ENCODE measurements at places on chromosomes 6 and 20.

DNA sequence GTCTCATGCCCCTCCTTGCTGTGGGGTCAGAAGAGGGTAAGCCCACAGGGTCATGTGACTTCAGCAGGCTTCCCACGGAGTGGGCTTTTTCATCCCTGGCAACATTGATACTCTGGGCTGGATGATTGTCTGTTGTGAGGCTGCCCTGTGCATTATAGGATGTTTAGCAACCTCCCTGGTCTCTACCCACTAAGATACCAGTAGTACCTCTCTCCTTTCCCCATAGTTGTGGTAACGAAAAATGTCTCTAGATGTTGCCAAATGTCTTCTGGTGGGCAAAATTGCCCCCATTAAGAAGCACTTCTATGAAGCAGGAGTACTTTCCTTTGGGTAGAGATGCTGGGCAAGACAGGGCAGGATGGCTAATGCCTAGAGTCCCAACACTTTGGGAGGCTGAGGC lies 232.5 kb upstream of the ZNF217 start:
- no peak for DNase-seq

DNA sequence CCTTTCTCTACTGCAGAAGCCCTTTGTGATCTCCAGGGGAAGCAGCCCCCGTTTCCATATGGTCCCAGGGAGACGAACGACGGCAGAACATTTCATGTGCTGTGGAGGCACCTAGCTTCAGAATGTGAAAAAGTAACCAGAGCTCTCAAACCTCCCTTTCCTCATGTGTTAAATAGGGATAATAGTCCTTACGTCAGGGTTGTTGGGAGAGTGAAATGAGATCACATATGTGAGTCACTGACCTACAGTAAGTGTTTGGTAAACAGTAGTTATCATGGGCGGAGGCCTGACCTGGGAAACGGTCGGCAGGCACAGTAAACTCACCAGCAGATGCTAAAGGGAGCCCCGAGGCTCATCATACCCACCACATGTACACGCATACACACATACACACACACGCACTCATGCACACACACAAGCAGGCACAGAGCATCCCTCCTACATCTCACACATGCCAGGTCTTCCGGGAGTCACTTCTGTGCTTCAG lies 89.7 kb downstream of the LY86 start:
- no peak for DNase-seq

DNA sequence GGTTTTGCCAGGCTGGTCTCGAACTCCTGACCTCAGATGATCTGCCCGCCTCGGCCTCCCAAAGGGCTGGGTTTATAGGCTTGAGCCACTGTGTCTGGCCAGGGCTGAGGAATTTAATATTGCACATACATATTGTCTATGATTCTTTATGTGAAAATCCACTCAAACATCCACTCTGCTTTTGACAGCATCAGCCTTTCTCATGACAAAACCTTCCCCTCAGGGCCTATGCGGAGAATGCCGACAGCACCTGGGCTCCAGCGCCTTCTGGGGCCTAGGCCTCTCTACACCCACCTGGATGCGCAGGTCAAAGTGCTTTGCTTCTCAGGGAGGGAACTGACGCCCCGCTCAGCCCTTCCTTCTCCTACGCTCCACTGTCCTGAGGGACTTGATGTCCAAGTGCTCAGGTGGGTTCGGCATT lies 5.4 kb downstream of the RAMACL start:
- DNase-seq = no peak

GRCh38 chr20:59603781-59604541 lies at the start of gene PHACTR3:
TSS of gene PHACTR3 (plus strand) at chr20:59604540. CDS start at chr20:59605015, 475 bp downstream.
- DNase-seq = no peak

- DNase-seq = no peak
Observed at GRCh38 chr6:3808199-3808598, 41.0 kb upstream of the FAM50B start.

DNA sequence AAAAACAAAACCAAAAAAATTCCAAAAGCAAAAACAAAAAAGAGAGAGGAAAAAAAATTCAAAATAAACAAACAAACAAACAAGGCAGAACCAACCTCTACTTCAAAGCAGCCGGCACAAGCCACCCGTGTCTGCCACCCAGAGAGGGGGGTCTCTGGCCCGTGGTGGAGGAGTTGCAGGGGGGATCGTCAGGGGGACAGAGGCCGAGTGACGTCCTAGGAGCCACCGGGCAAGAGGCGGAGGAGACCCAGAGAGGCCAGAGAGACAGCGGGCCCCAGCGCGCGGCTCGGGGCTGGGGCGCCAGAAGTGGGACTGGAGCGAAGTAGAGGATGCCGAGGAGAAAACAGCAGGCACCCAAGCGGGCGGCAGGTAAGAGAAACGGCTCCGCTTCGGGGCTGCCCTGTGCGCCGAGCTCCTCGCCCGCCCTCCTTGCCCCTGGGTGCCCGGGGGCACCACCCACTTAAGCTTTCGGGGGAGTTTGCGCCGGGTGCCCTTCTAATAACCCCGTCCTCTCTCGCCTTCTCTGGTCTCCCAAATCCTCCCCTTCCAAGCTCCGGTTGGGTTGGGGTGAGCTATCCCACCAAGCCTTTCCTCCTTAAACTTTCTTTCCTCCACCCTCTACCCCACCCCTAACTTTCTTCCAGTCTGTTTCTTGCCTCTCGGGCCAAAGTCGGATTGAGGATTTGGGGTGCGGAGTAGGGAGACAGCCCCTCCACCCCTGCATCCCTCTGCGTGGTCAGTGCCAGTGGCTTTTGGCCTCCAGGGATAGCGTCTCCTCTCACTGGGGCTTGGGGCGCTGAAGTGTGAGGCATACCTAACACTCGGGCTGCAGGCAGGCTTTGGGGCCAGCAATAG lies 1.0 kb downstream of the TSHZ2 start:
- DNase-seq = no peak

DNA sequence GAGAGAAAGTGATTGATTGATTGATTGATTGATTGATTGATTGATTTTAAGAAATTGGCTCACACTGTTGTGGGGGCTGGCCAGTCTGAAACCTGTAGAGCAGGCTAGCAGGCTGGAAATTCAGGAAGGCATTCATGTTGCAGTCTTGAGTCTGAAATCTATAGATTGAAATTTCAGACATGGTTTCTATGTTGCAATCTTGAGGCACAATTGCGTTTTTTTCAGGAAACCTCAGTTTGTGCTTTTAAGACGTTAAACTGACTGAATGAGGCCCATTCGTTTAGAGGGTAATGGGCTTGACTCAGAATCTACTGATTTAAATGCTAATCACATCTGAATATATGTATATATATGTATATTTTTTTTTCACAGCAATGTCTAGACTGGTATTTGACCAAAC lies 106.3 kb downstream of the STXBP5 start:
- no peak for DNase-seq

GRCh38 chr6:89596056-89596455 lies 42.5 kb downstream of the LYRM2 start:
- DNase-seq = no peak

GRCh38 chr6:166541366-166541765 lies 45.1 kb downstream of the RAMACL start:
- DNase-seq = no peak

- DNase-seq = peak; percentile 39
Observed at GRCh38 chr6:92810913-92811312, 608.4 kb downstream of the EPHA7 start.

- DNase-seq = no peak
Observed at GRCh38 chr6:36751833-36752186, 54.2 kb downstream of the RAB44 start.

GRCh38 chr20:14622796-14623195 lies 285.4 kb upstream of the FLRT3 start:
- no peak for DNase-seq

DNA sequence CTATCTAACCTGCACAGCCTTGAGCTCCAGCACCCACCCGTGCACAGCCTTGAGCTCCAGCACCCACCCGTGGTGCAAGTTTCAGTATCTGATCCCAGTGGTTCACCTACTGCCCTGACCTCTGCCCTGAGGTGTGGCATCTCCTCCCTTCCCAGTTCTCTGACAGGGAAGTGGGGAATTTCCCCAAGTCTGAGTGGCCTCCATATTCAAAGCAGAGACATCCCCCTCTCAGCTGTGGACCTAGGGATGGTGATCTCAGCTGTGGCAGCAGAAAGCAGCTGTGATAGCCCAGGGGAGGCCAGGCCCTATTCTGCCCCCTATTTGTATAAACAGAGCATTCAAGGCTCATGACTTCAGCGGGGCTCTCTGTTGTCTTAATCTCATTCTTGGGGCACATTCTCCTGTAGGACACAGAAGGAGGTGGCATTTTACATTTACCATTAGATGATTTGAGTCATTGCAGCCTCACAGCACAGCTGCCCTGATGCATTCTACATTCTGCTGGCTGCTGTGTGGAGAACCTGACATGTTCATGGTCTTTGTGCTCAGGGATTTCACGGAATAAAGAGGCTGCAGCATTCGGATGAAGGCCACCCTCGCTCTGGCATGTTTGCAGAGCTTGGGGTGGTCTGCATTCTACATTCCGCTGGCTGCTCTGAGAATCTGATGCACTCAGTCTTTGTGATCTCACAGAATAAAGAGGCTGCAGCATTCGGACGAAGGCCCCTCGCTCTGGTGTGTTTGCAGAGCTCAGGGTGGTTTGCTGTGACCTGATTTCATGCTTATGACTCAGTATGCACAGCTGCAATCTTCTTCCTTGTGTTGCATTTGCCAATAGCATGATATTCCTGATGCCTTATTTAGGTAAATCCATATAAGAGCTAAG lies 16.9 kb downstream of the GPR31 start:
- DNase-seq = no peak

- DNase-seq = no peak
Observed at GRCh38 chr6:12974551-12974950, 258.0 kb downstream of the PHACTR1 start.

DNA sequence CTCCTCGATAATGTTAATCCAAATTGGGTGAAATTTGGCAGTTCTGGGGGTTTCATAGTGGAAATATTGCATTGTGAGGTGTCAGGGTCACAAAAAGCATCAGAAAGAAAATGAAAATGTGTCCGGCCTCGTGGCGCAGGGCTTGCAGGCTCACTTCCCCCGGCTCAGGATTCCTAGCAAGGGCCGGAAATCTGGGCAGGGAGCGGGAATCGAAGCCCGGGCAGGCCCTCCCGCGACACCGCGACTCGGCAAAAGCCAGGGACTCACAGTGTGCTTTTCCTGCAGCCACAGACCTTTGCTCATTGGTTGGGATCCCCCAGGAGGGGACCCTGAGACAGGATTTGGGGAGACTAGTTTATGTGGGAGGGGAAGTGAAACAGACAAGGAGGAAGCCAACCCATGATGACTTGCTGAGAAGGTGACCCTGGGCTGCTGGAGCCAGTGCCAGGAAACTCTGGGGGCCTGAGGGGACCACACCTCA lies 847 bp upstream of the CD93 start:
- DNase-seq = no peak

GRCh38 chr20:1674990-1675780 lies 17.6 kb upstream of the SIRPG start:
- DNase-seq = no peak

DNA sequence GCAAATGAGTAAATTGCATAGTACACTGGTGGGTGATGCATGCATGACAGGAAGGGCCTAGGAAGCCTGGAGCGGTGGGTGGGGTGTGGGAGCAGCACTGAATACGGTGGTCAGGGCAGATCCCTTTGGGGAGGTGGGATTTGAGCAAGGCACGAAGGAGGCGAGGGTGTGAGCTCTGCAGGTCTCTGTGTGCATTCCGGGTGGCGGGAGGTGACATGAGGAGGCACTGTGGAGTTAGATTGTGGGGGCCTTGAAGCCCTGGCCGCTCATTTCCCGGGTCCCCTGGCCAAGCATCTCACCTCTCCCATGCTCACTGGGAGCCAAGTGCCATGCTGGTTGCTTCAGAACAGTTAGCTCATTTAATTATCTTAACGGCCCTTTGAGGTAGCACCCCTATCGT lies 6.2 kb upstream of the SPDEF start:
- DNase-seq = no peak

DNA sequence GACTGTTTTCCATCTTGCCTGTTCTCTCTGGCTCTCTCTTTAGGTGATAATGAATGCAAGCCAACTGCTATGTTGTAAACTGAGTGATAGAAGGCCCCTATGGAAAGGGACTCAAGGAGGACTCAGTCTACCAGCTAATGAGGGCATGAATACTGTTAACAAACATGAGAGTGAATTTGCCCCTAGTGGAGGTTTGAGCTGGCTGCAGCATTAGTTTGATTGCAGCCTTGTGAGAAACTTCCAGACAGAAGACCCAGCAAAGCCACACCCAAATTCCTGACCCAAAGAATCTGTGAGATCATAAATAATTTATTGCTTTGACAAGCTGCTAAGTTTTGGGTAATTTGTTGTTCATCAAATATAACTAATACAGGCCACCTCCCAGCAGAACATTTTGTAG lies 50.0 kb upstream of the PLCB1 start:
- no peak for DNase-seq

- DNase-seq = no peak
Observed at GRCh38 chr6:47264775-47265184, 44.9 kb downstream of the TNFRSF21 start.

DNA sequence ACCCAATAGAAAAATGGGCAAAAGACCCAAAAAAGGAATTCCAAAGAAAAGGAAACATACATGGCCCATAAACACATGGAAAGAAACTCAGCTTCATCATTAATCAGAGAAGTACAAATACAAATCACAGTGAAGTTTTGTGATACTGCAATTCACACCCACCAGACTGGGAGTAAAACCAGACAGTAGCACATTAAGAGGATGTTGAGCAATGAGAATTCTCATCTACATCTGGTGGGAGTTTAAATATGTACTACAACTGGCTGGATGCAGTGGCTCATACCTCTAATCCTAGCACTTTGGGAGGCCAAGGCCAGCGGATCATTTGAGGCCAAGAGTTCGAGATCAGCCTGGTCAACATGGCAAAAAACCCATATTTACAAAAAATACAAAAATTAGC lies 125.7 kb upstream of the PHACTR1 start:
- no peak for DNase-seq

GRCh38 chr6:152305672-152306071 lies 331.5 kb downstream of the SYNE1 start:
- no peak for DNase-seq

DNA sequence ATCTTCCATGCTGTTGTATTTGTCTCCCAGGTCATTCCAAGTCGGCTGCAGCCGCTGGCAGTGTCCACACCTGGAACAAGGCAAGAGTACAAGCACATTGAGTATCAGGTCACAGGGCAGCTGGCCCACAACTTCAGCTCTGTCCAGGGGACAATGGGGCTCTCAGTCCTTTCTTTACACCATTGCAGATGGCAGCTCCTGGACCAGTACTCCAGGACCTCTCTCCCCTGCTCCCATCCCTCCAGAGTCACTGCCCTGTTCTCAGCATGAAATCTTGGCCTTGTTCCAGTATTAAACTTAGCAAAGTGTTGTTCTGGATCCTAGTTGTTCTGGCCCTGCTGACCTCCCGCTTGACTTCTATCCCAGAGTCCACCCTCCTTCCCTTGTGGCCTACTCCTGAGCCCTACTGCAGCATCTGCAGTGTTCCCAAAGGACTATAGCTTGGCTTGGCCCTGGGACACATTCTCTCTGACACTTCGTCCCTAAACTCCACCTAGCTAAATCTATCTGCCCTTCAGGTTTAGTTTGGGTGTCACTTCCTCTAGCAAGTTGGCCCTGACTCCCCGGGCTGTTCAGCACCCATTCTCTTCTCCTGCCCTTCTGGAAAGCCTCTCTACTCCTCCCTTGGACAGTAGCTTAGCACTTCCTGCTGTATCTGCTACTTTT lies 5.8 kb downstream of the TXNDC5 start:
- DNase-seq = no peak

- DNase-seq = no peak
Observed at GRCh38 chr6:147418523-147418922, 90.0 kb upstream of the SAMD5 start.
